ENCODE measurements at places on chromosomes 6 and 20.

- DNase-seq, result no peak
Observed at GRCh38 chr6:166157930-166158617, 9.6 kb downstream of the TBXT start.

- no peak for DNase-seq
Observed at GRCh38 chr6:43729537-43729936, 40.5 kb upstream of the VEGFA start.

DNA sequence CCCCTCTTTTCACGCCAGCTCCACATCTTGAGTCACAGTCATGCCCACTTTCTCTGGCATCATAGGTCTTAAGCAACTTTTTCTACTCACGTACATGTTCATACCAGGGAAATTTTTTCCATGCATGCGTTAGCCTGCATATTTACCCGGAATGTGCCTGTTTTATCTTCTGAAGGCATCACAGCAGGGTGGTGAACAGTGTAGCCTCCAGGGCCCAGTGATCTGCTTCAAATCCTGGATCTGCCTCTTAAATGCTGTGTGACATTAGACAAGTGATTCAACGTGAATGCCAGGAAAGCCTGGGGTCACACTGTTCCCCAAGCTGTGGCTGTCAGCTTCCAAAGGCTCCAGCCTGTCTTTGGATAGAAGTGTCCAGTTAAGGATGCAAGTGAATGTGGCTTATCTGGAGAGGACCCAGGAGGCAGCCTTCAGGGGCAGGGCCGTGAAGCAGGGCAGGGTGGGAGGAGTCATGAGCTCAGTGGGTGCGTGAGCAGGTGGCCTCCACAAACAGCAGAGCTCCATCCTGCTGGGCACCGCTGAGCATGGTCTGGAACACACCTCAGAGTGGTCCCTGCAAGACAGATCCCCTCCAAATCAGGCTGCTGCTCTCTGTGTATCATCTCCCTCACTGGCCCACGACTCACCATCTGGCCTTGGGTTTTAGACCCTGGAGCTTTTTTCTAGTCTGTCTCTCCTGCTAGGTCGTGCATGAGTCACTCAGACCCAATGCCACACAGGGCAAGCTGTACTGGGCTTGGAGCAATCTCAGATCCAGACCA is 30.4 kb upstream of the CD93 start:
- DNase-seq, result no peak

DNA sequence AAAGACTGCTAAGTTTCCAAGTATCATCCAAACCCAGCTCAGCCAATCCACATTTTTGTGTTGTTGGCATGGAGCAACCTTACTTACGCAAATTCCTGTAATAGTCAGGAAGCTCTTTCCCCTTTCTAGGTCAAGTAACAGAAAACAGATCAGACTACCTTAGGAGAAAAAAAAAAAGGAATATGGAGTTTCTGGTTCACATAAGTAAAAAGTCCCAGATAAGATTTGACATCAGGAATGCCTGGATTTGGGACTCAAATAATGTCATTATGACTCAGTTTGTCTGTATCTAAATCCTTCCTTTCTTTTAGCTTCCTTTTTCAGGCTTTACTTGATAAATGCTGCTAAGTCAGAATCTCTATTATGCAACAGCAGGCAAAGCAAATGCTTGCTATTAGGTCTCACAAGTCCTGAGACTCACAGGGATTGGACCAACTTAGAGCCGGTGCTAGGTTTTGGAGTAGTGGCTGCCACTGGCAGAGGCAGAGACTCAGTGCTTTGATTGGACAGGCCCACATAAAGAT is 44.5 kb downstream of the NCOA7 start:
- no peak for DNase-seq

- DNase-seq, result no peak
Observed at GRCh38 chr6:106197441-106197840, 111.3 kb downstream of the PRDM1 start.

DNA sequence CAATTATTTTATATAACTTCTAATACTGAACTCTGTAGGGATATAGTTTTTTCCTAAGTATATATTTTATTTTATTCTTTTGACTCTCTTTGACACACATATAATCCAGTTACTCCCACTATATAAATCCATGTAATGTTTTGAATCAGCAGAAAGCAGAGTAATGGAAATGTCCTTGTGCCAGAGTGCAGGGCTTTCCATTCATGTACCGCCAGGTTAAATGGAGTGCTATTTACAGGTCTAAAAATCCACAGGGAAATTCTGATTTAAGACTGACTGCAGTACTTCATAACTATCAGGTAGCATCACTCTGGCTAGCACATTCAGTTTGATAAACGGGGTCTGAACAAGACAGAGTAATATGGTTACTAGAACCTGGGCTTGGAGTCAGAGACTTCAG is 626.8 kb downstream of the COL12A1 start:
- DNase-seq, result no peak

- DNase-seq, result no peak
Observed at GRCh38 chr20:12054556-12054955, 136.9 kb downstream of the BTBD3 start.

DNA sequence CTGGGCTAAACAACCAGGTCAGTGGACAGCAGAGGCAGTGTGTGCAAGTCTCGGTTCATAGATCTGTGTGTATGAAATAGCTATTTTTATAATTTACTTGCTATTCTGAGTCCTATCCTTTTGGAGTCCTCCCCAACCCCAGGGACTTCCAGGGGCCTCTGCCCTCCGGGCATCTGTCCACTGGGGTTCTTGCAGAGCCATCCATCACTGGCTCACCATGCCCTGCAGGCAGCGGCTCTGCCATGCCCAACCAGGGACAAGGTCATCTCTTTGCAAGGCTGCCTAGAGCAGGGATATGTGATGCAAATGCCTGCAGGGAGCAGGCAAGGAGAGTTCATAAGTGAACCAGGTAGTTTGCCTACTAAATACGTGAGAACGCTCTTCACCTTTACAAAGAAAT is 10.5 kb upstream of the BEND3 start:
- no peak for DNase-seq

GRCh38 chr6:36227379-36228228 is 31.1 kb downstream of the BRPF3 start:
- DNase-seq, result no peak

- DNase-seq, result no peak
Observed at GRCh38 chr6:2756241-2756640, 5.5 kb upstream of the MYLK4 start.

- DNase-seq, result no peak
Observed at GRCh38 chr6:140500849-140501248, 1126.4 kb upstream of the CITED2 start.

GRCh38 chr6:34810936-34811632 is 19.2 kb downstream of the BLTP3A start:
- no peak for DNase-seq

- no peak for DNase-seq
Observed at GRCh38 chr6:26249707-26249956, 115.4 kb upstream of the BTN3A2 start.

GRCh38 chr20:44326391-44327159 is 10.3 kb upstream of the R3HDML start:
- no peak for DNase-seq

DNA sequence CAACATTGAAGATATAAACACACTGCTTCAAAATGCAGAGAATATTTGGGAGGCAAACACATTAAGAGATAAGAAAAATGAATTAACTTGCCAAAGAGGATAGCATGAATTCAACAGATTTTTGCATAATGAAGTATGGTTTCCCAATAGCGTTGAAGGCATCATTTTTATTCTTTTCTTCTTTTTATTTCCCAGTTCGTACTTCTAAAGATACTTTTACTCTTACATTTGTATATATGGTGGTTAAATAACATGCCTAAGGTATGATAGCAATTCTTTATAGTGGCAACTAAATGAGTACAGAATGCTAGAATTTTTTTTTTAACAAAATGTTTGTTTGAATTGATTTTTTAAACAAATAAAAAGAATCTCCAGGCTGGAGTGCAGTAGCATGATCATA is 473.4 kb upstream of the MARCKS start:
- DNase-seq, result no peak

- no peak for DNase-seq
Observed at GRCh38 chr20:31669876-31670275, 32.2 kb downstream of the COX4I2 start.

DNA sequence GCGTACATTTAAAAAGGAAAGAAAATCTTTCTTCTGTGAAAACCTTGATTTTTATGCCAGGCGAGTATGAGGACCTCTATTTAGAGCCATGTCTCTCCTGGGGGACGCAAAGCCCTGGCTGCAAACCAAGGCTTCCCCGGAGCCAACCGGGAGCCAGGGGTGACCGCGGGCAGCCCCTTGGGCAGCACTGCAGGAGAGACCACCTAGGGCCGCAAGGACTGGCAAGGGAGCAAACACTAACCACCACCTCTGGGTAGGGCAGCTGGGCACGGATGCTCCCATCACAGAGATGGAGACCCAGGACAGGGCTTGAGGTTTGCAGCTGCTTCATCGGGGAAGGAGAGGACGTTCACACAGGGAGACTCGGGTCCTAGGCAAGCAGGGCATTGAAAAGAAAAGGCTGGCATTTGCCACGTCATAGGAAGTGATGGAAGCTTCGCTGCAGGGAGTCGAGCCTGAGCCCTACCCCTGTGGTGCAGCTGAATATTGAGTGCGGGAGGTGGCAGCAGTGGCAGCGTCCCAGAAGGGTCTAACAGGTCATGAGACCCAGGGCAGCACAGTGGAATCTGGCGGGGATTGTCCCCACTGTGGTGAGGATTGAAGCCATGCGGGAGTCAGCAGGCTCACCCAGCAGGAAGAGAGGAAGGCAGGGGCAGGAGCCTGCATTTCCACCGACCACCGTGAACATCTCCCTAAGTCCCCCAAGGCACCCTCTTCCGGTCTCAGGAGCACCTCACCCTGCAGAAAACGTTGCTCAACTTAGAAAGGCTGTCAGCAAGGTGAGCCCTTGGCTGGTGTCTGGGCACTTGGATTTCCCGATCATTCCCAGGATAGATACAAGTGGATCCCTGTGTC is 156.2 kb upstream of the CST7 start:
- DNase-seq, result no peak

DNA sequence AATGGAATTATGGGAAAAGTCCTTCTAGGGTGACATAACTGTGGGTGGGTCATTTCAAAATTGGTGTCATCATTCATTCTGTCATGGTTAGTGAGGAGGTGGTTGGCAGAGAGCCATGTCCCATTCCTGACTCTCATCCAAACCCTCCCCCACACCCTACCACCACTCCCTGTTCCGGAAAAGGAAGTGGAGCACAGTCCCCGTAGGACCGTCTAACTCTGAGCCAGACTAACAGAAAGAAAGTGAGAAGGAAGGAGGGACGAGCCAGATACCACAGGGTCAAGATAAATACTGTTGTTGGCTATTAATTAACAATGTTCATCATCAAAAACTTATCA is 4.8 kb downstream of the TRIM10 start:
- no peak for DNase-seq

DNA sequence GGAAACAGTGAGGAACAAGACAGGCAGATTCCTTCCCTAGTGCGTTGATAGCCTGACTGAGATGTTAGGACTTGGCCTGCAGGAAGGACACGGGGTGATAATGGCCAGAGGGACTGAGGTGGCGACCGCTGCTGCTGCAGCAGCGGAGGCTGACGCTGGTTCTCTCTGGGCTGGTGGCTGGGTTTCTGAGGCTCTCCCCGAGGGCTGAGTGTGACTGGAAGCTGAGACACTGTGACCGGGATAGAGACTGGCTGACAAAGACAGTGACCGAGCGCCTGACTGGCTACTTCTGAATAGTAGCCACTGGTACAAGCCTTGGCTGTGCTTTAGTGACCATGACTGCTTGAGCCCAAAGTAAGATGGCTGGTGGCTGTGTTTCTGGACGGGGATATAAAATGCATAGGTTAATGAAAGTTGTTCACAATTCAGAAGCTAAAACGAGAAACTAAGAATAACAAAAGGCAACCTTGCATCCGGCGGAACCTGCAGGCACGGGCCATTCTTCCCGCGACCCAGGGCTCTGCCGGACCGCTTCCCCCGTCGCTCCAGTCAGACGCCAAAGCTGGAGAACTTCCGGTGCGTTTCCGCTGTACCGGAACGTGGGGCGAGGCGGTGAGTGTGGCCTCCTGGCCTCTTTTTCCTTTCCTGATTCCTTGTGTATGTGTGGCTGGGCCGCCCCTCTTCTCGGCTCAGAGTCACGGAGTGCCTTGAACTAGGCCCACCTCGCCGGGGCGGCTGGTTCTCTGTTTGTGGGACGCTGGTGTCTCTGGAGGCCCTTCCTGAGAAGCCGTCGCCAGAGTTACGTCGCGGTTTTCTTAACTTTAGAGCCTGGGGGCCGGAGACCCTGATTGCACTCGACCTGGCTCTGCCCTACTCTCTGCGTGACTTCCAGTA is at the start of gene AAR2:
Gene AAR2 (plus strand): TSS at position 587 of the 894 bp plus-strand sequence. CDS start 3,391 bp downstream, outside the sequence.
- DNase-seq, result peak; percentile 26

- DNase-seq, result no peak
Observed at GRCh38 chr6:55496201-55496600, 82.8 kb downstream of the HMGCLL1 start.

DNA sequence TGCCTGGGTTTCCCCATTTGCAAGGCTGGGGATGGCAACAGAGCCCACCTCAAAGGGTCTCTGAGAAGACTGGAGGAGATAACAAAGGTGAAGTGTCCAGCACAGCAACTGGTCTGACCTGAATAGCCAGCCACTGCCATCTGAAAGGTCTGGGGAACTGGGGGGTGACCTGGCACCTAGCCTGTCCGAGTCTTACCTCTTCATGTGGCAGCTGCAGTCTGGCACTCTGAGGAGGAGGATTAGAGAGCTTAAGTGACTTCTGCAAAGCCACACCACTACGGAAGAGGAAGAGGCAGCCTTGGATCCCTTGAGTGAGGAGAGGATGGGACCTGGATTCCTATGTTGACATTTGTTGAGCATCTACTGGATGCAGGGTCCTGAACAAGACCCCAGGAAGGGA is 22.2 kb downstream of the C20orf203 start:
- no peak for DNase-seq

DNA sequence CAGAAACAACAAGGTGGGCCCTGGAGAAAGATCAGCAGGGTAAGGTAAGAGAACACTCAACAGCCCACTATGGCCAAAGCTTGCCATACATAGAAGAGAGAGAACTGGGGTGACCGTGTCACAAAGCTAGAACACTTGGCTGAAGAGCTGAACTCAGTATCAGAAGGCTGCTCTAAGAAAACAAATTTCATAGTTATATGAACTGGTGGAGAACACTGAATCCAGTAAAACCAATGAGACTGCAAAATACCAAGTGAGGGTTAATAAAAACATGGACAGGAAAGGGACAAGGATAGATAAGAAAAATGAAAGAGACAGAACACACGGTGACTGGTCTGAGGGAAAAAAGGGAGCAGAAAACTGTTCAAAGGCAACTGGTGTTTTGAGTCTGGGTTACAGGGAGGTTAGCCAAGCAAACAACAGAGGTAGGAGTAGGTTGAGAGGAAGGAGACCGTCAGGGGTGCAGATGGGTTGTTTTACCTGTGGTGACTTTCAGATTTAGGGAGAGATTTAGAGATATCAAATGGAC is 56.5 kb downstream of the GMDS start:
- no peak for DNase-seq

All from activated CD8-positive, alpha-beta memory T cell treated with anti-CD3 and anti-CD28 coated beads for 1 hour (primary cell).